ENCODE measurements at places on chromosomes 5 and 9.

GRCh38 chr9:30774326-30774725 is 1610.1 kb upstream of the ACO1 start:
- no peak for DNase-seq

GRCh38 chr9:133682818-133683585 is 46.8 kb downstream of the DBH start:
- no peak for DNase-seq

GRCh38 chr5:125722550-125722949 is 700.7 kb upstream of the GRAMD2B start:
- no peak for DNase-seq

DNA sequence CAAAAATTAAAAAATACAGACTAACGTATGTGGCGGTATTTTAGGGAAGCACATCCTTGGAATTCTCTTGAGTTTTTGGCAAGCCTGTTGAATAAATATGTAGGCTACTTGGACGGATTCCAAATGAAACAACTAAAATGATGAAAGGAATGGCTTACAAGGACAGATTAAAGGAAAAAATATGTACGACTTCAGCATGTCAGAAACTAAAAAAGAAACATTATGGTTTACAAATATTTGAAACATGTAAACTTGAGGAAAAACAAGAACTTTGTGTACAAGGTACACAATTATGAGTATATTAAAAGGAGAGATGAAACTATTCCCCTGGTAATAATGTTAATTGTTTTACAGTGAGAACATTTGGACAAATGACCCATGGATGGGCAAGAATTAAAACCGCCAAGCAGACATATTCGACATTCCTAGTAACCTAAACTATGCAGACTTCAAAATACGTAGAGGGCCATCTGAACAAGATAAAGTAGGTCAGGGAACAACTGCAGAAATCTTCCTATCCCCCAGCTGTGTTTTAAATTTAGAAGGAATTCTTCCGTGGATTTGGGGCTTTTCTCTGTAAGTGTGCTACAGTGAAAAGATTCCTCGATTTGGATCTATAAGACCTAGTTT is 12.5 kb downstream of the EDIL3 start:
- no peak for DNase-seq

GRCh38 chr9:28653216-28653615 is 1079.9 kb upstream of the C9orf72 start:
- no peak for DNase-seq

DNA sequence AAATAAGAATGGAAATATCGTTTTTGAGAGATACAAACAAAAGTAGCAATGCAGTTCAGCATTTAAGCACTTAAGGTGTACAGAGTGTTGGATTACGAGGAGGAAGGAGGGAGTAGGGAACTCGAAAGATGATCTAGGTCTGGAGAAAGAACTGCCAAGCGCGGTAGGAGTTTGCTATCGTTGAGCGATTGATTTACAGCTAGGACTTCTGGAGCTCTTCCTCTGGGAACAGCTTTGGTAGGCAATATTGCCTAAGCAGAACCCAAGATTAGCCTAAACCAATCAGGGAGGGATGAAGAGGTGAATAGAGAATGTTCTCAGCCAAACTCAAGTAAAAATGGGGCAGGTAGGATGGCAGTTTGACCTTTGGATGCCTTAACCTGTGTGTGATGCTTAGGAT is 965 bp downstream of the CLTA start:
- no peak for DNase-seq

- no peak for DNase-seq
These were observed 145.5 kb downstream of the APBA1 start for GRCh38 chr9:69526699-69527098.

DNA sequence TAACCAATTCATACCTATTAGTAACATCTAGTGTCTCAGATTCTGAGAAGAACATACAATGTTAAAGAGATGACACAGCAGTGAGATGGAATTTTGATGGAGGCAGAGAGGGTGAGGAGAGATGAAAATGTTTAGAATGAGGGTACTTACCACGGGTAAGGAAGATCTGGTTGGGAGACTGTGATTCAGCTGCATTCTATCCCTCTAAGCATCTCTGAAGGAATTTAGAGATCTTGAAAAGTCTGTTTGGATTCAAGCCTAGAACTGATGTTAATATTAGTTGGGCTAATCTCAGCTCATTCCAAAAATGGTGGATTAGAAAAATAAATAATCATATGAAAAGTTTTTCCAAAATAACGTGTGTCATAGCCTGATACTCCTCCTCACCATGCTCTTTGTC is 191.5 kb upstream of the CLINT1 start:
- DNase-seq, result no peak

DNA sequence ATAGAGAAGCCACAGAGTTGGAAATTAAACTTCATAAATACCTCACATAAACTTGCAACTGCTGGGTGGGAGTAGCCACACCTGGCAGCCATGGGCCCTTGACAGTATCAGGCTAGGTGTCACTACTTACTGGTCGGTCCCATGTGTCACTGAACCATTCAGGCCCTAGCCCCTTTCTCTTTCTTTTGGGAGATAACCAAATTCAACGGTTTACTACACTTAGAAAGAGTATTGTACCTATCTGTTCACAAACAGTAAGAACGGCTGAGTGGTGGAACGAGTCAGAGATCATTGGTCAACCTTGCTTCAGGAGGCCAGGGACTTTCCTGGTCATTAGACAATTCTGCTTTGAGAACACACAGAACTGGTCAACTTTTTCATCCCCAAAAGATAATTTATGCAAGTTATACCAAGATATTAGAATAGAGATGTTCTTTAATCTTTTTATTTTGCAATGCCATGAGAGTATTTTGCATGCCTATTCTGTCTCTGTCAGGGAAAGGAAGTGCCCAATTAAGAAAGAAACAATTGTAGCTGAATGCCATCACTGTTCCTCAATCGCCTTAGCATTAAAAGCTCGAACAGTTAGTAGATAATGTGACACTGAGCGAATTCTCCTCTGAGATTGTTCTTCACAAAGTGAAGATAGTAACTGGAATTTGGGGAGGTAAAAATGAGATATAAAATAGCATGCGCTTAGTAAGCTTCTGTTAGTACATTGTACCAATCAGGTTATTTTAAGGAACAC is 50.9 kb downstream of the GOLPH3 start:
- no peak for DNase-seq

GRCh38 chr5:158755986-158756385 is 343.7 kb downstream of the EBF1 start:
- DNase-seq, result no peak

DNA sequence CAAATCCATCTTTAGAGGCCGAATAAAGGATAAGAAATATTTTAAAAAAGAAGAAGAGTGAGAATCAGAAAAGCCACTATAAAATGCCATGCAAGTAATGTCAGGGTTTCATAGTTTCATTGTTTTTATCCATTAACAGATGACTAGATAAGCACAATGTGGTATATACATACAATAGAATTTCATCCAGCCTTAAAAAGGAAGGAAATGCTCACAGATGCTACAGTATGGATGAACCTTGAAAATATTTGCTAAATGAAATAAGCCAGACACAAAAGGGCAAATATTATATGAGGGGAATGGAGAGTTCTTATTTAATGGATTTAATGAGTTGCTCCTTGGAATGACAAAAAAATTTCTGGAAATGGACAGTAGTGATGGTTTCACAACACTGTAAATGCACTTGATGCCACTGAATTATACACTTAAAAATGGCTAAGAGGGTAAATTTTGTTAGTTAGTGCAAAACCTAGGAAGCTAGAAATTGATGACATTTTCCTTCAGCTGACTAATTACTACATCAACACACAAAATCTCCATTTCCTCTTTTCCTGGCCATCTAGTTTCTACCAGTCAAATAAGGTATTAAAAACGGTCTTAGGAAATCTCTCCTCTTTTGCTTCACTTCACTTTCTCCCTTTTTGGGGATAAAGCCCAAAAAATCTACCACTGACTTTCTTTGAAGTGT is 86.6 kb downstream of the GNA14 start:
- DNase-seq, result no peak

DNA sequence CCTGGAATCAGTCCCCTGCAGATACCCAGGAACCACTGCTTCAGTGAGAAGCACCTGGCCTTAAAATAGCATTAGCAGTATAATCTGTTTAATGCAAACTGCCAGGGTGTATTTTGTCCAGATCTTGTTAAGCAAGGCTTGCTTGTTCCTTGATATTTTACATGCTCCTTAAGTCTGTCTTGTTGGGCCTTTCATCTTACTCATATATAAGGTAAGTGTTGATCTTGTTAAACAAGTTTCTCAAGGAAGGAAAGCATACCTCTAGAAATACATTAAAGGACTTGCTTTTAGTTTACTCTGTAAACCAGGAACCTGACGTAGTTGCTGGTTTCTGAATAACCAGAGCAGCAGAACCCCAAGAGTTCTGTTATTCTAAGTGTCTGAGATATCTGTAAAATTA is 13.7 kb downstream of the HSPA4 start:
- DNase-seq, result no peak

DNA sequence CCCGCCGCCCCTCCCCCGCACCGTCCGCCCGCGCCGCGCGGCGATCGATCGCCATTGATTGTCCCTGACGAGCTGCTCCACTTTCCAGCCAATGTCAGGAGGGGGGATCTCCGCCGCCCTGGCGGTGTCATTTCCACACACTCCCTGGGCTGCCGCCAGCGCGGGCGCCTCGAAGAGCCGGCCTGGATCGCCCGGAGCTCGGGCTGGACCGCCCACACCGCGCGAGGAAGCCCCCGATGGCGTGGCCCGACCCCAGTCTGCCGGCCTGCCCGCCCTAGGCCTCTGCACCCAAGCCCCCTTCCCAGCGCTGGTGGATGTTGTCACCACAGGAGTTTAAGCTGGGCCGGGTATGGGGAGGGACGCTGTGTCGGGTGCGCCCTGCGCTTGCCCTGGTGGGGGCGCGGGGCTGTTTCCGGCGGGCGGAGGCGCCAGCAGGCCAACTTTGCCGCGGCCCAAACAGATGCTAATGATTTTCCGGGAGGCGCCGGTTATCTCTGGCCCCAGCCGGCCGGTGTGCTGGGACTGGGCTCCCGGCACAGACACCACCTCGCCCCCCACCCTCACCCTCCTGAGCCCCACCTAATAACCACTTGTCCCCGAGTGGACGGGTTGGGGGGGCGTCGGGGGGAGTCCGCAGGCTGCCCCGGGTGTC is 10.6 kb upstream of the CXXC5 start:
- DNase-seq, result no peak

- DNase-seq, result no peak
These were observed 28.0 kb upstream of the ENHO start for GRCh38 chr9:34550681-34551270.

DNA sequence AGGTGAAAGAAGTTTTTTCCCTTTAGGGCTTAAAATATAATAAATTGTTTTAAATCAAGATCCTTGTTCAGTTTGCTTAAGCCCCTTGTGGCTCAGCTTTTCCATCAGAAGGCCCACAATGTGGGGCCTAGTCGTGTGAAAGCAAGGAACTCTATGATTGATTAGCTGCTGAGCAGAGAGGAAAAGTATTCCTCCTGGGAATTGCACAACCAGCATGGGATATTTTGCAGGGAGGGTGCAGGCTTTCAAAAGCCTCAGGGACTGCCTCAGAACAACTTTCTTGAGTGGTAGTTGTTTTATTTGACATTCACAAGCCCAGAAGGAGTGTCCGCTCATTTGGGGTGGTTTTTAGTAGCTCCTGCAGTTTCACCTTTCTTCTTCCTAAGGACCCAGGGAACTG is 19.8 kb downstream of the TTC23L start:
- DNase-seq, result no peak

DNA sequence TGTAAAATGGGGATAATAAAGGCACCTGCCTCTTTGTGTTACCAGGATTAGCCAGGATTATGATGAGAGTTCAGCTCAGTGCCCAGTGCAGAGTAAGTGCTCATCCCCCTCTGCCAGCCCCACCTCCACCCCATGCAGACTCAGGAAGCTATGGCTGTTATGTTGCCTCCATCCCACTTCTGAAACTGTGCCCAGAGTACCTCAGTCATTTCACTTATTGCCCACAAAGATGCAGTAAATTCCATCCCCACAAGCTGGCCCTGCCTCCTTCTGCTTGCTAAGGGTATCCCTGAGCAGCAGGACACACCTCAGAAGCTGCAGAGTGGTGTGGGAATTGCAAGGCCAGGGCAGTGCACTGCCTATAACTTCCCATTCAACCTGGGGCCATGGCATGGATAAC is 415.1 kb downstream of the SPOCK1 start:
- DNase-seq, result no peak
